ENCODE measurements at places on chromosomes 5 and 9. TPM values are rescaled to one million over a fixed set of nuclear protein-coding genes. Genes with fewer than 3 reads are reported as not detected.

PPP6C gene
- total RNA-seq, result 41.2 TPM

CARTPT gene
- not detected for total RNA-seq

TMC1 gene
- not detected for total RNA-seq

DBH gene
- total RNA-seq, result not detected

HK3 gene
- 0.55 TPM for total RNA-seq

OTP gene
- total RNA-seq, result not detected

RIMOC1 gene
- 26.0 TPM for total RNA-seq

OLFM1 gene
- total RNA-seq, result not detected

PCSK1 gene
- total RNA-seq, result not detected

GCNT1 gene
- total RNA-seq, result 10.6 TPM

TNFSF15 gene
- total RNA-seq, result 0.22 TPM

ANKRD31 gene
- total RNA-seq, result 0.13 TPM

JAKMIP2 gene
- total RNA-seq, result 3.1 TPM

Data from activated B cell treated with CpG ODN at 0.5 μM for 24 hours (primary cell).